ENCODE measurements at places on chromosomes 7 and 10. TPM values are rescaled to one million over a fixed set of nuclear protein-coding genes. Genes with fewer than 3 reads are reported as not detected.

DNA sequence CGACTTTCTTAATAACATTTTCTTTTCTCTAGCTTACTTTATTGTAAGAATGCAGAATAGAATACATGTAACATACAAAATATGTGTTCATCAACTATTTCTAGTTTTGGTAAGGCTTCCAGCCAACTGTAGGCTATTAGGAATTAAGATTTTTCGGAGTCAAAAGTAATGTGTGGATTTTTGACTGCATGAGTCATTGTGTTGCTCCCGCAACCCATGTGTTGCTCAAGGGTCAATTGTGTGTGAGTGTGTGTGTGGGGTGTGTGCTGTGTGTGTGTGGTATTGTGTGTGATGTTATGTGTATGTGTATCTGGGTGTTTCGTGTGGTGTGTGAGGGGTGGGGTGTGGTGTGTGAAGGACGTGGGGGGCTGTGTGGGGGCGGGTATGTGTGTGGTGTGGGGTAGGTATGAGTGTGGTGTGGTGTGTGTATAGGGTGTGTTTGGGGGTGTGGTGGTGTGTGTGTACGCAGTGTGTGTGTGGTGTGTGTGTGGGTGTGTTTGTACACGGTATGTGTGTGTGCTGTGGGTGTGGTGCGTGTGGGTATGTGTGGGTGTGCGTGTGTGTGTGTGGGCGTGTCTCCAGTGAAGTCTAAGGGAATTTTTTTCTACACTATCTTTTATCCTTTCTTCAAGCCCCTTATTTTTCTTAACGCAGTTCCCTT lies 60.5 kb downstream of the RSU1 start:
- no peak for DNase-seq

DNA sequence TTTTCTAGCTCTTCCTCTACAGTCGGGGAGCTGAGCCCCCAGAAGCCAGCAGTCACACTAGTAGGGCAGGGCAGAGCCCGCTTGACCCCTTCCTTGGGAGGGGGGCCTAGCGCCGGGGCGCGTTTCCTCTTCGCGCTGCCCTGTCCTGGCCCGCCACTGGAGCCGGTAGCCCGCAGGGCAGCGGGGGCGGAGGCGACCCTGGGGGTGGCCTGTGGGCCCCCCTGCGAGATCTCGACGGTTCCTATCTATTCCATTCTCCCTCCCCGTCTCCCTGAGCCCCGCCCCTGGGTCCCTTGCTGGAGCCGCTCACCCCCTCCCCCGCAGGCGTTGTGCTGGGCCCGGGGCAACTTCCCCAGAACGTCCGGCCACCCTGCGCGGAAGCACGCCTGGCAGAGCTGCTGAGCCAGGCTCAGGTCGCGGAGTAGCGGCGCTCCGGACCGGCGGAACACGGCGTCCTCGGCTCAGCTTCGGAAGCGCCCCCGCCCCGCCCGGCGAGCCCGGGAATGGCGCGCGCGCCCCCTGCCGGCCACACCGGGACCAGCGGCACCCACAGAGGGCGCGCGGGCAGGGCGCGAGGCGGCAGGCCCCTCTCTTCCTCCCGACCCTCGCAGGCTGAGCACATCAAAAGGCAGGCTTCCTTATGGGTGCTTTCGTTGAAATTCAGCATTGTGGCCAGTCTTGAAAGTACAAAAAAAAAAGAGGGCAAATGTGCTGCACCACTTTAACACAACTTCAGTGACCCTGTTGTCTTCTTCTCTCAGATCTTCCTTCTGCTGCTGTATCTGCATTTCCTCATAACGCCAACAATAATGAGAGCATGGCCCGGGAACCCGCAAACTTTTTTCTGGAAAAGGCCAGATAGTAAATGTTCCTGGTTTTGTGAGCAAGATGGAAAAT lies 327.6 kb downstream of the TNS3 start:
- DNase-seq: peak; percentile 91

DNA sequence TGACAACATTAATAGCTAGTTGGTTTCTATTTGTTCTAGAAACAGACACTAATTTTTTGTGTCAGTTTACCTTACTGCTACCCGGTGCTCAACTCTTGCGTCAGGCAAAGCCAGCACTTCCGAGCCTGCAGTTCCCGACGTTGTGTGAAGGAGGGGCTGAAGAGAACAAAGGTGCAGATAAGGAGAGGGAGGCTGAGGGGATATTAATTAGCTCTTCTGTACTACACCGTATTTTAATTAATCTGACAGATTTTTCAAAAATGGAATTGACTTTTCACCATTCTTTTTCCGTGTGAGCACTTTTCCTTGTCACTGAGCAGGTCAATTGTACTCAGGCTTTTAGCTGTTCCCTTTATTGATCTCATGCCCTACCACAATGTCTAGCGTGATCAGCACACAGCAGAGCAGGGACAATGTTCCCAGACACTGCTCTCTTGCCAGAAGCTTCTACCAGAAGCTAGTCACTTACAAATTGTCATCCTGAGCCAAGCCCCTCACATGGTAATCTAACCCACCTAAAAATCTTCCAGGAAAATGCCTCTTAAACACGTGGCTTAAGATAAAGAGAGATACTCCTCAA lies 650.5 kb upstream of the MKI67 start:
- no peak for DNase-seq

- DNase-seq: no peak
Observed at GRCh38 chr10:28280652-28281051, 22.2 kb downstream of the MPP7 start.

DNA sequence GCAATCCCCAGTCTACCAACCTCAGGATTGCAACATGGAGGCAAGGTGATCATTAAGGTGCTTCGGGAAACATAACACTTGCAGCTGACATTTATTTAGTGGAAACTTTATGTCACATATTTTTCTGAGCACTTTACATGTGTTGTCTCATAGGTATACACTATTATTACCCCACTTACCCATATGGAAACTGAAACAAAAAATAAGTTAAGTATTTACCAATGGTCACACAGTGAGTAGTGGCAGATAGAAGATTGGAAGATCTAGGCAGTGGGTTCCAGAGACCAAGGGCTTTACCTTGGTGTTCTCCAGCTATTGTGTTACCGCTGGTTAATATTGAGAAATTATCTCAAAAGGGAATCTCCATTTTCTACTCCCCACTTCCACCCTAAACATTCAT lies 1279.1 kb upstream of the SORCS1 start:
- no peak for DNase-seq

GRCh38 chr7:82317257-82317721 lies 126.3 kb downstream of the CACNA2D1 start:
- no peak for DNase-seq

GRCh38 chr7:91537260-91538152 lies 273.3 kb downstream of the FZD1 start:
- DNase-seq: no peak

- DNase-seq: no peak
Observed at GRCh38 chr7:111682588-111683340, 120.5 kb upstream of the IMMP2L start.

DNA sequence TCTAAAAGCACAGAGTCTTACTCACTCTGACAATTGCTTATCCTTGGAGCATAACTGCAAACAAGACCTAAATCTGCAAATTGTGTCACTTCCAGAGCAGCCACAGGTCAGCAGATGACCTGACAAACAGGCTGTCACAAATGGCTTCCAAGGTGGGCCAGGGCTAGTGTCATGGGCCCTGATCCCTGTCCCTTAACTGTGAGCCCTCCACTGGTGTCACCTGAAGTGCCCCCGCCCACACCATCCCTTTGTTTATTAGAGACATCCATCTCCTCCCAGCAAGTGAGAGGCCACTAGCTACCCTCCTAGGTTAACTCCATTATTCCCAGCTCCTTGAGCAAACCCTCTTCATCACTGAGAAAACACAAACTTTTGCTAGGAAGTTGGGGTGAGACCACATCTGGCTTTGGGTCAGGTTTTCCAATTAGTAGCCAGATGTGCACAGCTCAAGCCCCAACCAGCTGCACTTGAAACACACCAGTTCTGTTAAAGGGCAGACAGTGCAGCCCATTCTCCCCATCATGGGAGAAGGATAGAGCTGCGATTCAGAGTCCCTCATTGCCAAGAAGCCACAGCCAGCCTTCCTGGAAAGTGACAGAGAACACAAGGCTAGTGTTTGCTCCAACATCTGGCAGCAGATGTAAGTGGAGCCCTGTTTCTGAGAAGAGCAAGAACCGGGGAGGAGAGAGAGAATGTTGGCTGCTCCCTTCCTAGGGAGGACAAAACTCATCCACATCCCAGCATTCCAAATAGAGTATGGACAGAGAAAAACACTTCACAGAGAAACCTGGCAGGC lies 75.7 kb upstream of the NANOS1 start:
- no peak for DNase-seq

- DNase-seq: peak; percentile 22
Observed at GRCh38 chr10:11863353-11864109, 40.4 kb downstream of the PROSER2 start.

- DNase-seq: no peak
Observed at GRCh38 chr10:11093771-11094736, 76.4 kb downstream of the CELF2 start.

GRCh38 chr7:117872561-117873309 lies 506 bp downstream of the CTTNBP2 start:
- peak; percentile 68 for DNase-seq

DNA sequence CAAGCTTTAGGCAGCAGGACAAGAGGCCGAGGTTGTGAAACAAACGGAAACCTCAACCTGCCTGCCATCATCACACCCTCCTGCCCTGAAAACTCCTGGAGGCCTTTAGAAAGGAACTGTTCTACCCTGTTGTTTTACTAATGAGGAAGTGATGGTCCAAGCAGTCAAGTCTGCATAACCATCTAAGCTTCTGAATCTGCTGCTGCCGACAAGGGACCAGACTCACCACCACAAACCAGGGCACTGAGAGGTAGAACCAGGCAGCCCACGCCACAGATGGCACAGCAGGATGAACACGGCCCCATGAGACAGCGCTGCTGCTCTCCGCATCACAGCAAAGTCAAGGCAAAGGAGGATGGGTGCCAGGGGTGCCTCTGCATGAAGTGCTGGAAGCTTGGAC lies 209.4 kb downstream of the CELF2 start:
- DNase-seq: no peak

GRCh38 chr7:91618776-91619765 lies 261.4 kb downstream of the MTERF1 start:
- no peak for DNase-seq

DNA sequence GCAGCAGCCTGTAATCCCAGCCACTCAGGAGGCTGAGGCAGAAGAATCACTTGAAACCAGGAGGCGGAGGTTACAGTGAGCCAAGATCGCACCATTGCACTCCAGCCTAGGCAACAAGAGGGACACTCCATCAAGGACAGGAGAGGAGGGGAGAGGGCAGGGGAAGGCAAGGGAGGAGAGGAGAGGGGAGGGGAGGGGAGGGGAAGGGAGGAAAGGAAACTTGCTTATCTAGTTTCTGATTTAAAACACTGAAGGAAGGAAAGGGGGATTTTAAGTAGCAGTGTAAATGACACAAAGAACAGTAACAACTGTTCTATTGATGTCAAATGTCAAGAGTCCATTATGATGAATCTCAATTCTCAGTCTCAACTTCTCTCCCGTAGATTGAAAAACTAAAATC lies 43.7 kb downstream of the SRPK2 start:
- DNase-seq: no peak

GRCh38 chr10:96339956-96340904 lies 18.6 kb downstream of the OPALIN start:
- no peak for DNase-seq

DNA sequence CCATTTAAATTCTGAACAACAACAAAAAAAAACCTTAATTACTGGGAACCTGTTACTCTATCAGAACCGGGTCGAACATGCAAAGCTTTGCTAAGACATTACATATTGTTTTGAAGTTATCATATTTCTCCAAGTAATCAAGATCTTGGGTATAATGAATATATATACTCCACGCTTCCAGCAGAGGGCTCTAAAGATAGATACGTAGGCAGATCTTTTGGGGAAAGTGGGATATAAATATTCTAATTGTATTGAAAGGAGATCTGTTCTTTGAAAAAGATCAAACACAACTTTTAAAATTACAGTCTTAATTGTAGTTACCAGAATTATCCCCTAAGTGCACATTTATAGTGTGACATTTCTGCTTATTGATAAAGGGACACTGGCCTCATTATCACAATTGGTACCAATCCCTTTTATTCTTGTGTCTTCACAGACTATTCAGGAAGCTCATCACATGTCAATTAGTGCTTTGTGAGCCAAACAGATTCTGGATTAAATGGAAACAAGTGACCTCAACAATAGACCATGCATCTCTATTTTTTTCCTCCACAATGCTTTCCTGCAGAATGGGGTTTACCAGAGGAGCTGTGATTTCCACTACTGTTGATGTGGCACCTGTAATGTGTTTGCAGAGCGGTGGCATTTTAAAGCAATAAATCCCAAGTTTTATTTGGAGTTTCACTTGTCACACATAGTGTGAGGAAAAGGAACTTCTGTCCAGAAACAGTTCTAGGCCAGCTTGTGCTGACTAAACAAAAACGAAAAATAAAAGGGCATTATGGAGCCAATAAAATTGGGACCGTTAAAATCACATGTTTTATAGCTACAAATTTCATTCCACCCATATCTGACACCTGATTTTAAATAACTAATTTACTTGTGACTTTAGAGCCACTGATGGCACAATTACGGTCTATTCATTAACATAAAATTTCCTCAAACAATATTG lies 122.4 kb downstream of the CTTNBP2 start:
- DNase-seq: no peak

DNA sequence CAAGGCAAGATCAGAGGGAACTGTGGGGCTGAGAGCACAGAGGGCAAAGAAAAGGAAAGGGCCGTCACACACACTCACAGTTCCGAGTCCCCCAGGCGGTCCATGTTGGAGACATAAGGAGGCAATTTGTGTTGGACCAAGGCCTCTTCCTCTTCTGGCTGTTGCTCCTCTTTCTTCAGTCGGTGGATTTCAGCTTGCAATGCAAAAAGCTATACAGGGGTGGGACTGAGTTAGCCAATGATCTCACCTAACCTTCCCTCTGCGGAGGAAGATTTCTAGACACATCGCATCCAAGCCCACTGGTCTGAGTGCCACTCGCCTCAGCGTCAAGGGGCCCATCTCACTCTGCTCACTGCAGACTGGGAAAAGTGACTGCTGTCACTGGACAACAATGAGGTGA lies 5.5 kb downstream of the WDR91 start:
- DNase-seq: no peak

- DNase-seq: no peak
Observed at GRCh38 chr7:70791341-70791740, 340.6 kb upstream of the GALNT17 start.

GRCh38 chr7:81692146-81692905 lies 77.5 kb downstream of the HGF start:
- DNase-seq: no peak

- DNase-seq: no peak
Observed at GRCh38 chr10:12919574-12919973, 81.9 kb downstream of the CCDC3 start.

The CAV2 gene
- total RNA-seq: 81.8 TPM

The SNCG gene
- 24.2 TPM for total RNA-seq

The OIT3 gene
- total RNA-seq: not detected

The TUBB8 gene
- total RNA-seq: 0.55 TPM

The ZC3HAV1L gene
- total RNA-seq: 27.7 TPM

The MBL2 gene
- total RNA-seq: not detected

The LAMB4 gene
- not detected for total RNA-seq

The CTAGE8 gene
- total RNA-seq: not detected

The IFIT1B gene
- not detected for total RNA-seq

The ELMO1 gene
- 40.0 TPM for total RNA-seq

The TNKS2 gene
- total RNA-seq: 41.4 TPM

The DNAJC1 gene
- 51.9 TPM for total RNA-seq

The PDE1C gene
- 5.9 TPM for total RNA-seq

The ECHDC3 gene
- 21.8 TPM for total RNA-seq

The RELN gene
- 7.5 TPM for total RNA-seq
